ENCODE measurements at places on chromosomes 11 and 22.

GRCh38 chr11:88533001-88533400 is 195.5 kb upstream of the CTSC start:
- no peak for DNase-seq

GRCh38 chr22:44585559-44586350 is 87.7 kb upstream of the RTL6 start:
- DNase-seq, result no peak

- DNase-seq, result no peak
Measured at GRCh38 chr11:35160246-35160824, 21.4 kb downstream of the CD44 start.

DNA sequence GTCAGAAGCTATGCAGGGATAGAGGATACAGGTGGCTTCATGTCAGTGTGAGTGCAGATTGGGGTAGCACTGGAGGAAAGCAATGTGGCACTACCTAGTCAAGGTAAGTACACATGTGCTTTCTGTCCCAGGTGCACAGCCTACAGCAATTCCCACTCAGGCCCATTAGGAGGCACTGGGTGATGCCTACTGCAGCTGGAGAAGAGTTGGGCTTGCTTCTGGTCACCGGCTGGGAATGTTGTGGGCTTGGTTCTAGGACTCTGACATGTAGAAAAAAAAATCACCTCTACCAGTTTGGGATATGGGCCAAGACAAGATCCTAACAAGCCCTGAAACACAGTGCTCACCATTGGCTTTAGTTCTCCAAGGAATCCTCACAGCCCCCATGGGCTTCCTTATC is 69.7 kb downstream of the TENM4 start:
- DNase-seq, result peak; percentile 43

All from H9 (cell line).